GM12878 (cell line): ENCODE measurements at places on chromosomes 2 and 18. TPM values are rescaled to one million over a fixed set of nuclear protein-coding genes. Genes with fewer than 3 reads are reported as not detected.

The CETN1 gene
- not detected in 2 replicates for total RNA-seq

GRCh38 chr18:23203891-23204432 lies 68.7 kb downstream of the CABLES1 start:
- H3K27me3 ChIP-seq, result no peaks in the 10 kb centered on the region
- no peaks in the 10 kb centered on the region for H3K4me1 ChIP-seq
- DNase-seq, result no peak
- no peak overlapping the region for H3K27ac ChIP-seq
- H3K36me3 ChIP-seq, result peaks cover 10% of the 10 kb centered on the region

The IL37 gene
- total RNA-seq, result not detected in 2 replicates

- H3K4me3 ChIP-seq, result peak overlapping the region; percentile 41
- no peak for DNase-seq
- no peaks in the 10 kb centered on the region for H3K27me3 ChIP-seq
- H3K36me3 ChIP-seq, result peaks cover under 1% of the 10 kb centered on the region; the same call in 1 of the 2 replicates
- peaks cover 59% of the 10 kb centered on the region for H3K4me1 ChIP-seq
- peak overlapping the region; percentile 81 for H3K27ac ChIP-seq
These were observed 75.0 kb upstream of the SLC1A4 start for GRCh38 chr2:64914247-64914646.

The TMEM169 gene
- total RNA-seq, result 2.4 and 2.7 TPM in 2 replicates

DNA sequence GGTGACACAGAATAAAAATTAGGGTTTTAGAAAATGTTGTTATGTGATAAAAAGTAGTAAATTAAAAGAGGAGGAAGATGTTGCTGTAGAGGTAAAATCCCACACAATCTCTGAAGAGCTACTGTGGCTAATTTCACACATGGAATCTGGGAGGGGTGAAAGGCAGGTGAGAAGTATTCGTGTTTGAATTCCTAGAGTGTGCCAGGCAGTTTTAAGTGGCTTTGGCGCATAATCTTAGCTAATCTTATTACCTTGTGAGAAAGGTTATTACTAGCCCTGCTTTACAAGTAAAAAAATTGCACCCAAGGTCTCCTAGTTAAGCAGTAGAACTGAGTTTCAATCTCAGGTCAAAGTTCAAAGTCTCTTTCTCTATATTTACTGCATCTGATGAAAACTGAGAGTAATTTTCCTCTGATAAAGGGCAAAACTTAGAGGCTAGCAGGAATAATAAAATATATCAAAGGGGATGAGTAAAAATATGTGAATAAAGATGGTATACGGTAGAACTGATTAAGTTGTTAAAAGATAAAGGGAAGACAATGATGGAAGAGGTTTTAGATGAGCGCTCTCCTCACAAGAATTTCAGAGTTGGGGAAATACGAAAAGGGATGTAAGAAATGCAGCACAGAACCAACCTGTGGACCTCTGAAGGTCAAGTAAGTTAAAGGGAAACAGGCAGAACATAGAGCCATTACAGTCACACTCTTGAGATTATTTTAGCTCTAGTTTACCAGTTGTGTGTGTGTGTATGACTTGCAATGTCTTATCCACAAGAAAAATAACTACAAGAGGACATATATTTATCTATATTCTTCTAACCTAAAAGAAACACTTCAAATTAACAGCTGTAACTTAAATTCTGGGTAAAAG lies 34.8 kb downstream of the GAREM1 start:
- H3K27me3 ChIP-seq, result no peaks in the 10 kb centered on the region
- H3K4me3 ChIP-seq, result no peak overlapping the region
- no peak overlapping the region for H3K27ac ChIP-seq
- DNase-seq, result no peak
- H3K36me3 ChIP-seq, result no peaks in the 10 kb centered on the region

The FECH gene
- total RNA-seq, result 30.6 and 31.1 TPM in 2 replicates

- no peaks in the 10 kb centered on the region for H3K36me3 ChIP-seq
- H3K4me3 ChIP-seq, result peak within 1 kb of the TSS; percentile 27; the same call in 1 of the 2 replicates
- DNase-seq, result no peak
- H3K27ac ChIP-seq, result no peak within 1 kb of the TSS
- peaks cover 15% of the 10 kb centered on the region for H3K27me3 ChIP-seq
- no peaks in the 10 kb centered on the region for H3K4me1 ChIP-seq
These were observed at the start of gene SLC40A1 for GRCh38 chr2:189580658-189581353. Gene SLC40A1, minus strand, starts transcription at chr2:189580786. Its CDS starts 326 bp downstream, at chr2:189580460.

- no peaks in the 10 kb centered on the region for H3K36me3 ChIP-seq
- no peak overlapping the region for H3K27ac ChIP-seq
- H3K4me3 ChIP-seq, result no peak overlapping the region
- no peaks in the 10 kb centered on the region for H3K27me3 ChIP-seq
- H3K4me1 ChIP-seq, result no peaks in the 10 kb centered on the region
- no peak for DNase-seq
These were observed 716.8 kb downstream of the SUCLG1 start for GRCh38 chr2:83742117-83742782.

DNA sequence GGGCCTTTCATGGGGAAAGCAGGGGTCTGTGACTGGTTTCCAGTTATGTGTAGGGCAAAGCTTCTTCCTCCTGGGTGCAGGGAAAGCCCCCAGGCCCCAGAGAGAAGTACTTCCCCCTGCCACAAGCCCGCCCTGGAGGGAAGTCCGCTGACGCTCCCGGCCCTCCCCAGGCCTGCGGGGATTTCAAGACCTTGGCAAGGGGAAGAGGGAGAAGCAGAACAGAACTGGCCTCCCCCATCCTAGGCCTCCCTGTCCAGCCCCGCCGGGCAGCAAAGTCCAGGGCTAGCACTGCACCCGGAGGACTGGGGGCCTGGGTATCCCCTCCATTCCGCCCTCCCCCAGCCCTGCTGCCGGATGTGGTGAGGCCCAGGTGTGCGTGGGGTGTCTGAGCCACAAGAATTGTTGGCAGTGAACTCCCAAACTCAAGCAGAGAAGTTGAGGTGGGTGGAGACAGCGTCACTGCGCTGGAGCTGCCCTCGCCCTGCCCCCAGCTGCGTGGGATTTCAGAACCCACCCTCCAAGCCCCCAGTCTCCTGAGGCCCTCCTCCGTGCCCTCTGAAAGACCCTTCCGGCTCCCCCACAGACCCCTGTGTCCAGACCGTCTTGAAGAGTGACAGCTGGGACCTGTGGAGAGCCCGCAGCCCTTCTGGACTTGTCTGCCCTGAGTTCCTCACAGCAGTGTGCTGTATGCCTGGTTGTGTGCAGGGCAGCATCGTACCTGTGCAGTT lies 1.1 kb upstream of the DUSP2 start:
- peaks cover 7% of the 10 kb centered on the region for H3K36me3 ChIP-seq
- H3K27me3 ChIP-seq, result no peaks in the 10 kb centered on the region
- H3K4me1 ChIP-seq, result peaks cover 45% of the 10 kb centered on the region
- peak overlapping the region; percentile 92 for H3K4me3 ChIP-seq

The REEP1 gene
- total RNA-seq, result 0.11 TPM in 1 of 2 replicates, not detected in the other
